ENCODE measurements at places on chromosomes 6 and 20.

DNA sequence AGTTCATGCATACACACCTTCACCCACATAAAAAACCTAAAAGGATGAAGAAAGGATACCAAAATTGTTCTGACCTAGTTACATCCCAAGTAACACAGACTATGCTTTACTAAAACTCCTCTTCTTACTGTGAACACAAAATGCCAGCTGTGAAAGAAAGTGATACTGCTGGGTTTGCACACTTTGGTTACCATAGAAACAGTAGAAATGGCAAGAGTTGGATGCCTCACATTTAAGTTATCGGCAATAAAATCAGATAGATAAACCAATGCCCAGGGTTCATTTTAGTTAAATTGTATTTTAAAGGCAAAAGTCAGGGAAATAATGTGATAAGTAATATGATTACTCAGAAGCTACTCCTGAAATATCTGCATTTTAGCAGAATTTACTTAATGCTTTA, 161.9 kb downstream of the CDK19 start:
- DNase-seq = no peak

- no peak for DNase-seq
These were observed 545.4 kb downstream of the EYS start for GRCh38 chr6:65161661-65162060.

- DNase-seq = no peak
These were observed 55.1 kb upstream of the IL20RA start for GRCh38 chr6:137099689-137100403.

GRCh38 chr20:51265361-51265760, 242.5 kb upstream of the KCNG1 start:
- DNase-seq = no peak

- DNase-seq = no peak
These were observed 75.4 kb upstream of the PBOV1 start for GRCh38 chr6:138293428-138294395.

DNA sequence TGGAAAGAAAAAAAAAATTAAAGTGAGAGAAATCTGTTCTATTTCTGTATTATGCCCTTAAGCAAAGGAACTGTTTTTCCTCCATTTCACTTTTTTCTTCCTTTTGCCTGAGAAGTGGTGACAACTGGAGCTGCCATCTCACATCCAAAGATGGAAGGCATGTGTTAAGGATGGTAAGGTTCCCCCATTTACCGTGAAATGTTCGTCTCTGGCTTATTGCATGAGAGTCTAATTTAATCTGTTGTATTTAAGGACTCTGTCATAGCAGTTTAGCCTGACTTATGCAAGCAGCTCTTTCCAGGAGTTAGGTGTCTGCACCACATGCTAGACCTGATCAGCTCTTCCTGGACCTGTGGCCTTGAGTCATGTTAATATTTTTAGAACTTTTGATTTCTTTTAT, 389.5 kb upstream of the MAP3K7 start:
- DNase-seq = no peak

- no peak for DNase-seq
These were observed 101.4 kb downstream of the BMP2 start for GRCh38 chr20:6868861-6869260.

DNA sequence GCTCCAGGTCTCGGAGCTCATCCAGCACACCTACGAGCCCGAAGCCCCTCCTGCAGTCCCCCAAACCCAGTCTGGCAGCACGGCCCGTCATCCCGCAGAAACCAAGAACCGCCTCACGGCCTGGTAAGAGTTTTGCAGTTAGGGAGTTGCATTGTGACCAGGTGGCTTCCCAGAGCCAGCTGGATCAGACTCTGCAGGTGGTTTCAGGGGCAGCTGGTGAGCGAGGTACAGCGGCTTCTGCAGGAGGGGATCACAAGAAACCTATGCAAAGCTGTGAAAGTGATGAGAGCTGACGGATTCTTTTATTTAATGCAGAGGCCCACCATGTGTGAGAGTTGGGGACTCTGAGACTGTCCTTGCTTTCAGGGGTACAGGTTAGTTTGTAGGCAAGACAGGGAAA, 45.9 kb upstream of the SCGN start:
- DNase-seq = no peak

- no peak for DNase-seq
These were observed 18.5 kb downstream of the PACSIN1 start for GRCh38 chr6:34484391-34484790.

DNA sequence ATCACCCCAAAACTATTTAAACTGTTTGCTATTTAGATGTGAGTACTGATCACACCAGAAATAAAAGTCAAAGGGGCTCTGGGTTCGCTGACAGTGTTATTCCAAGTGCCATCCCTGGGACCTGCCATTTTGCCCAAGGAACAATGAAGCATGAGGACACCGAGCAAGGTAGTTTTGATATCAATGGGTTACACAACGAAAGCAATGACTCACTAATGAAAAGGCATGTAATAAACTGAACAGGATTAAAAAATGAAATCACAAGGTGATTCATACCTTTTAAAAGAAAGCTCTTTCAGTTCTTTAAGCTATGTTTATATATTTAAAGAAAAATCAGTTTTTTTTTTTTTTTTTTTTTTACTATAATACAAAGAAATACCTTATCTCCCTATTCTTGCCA, 102.0 kb downstream of the HS3ST5 start:
- no peak for DNase-seq

GRCh38 chr6:93418408-93419303, 703 bp downstream of the EPHA7 start:
- DNase-seq = no peak

DNA sequence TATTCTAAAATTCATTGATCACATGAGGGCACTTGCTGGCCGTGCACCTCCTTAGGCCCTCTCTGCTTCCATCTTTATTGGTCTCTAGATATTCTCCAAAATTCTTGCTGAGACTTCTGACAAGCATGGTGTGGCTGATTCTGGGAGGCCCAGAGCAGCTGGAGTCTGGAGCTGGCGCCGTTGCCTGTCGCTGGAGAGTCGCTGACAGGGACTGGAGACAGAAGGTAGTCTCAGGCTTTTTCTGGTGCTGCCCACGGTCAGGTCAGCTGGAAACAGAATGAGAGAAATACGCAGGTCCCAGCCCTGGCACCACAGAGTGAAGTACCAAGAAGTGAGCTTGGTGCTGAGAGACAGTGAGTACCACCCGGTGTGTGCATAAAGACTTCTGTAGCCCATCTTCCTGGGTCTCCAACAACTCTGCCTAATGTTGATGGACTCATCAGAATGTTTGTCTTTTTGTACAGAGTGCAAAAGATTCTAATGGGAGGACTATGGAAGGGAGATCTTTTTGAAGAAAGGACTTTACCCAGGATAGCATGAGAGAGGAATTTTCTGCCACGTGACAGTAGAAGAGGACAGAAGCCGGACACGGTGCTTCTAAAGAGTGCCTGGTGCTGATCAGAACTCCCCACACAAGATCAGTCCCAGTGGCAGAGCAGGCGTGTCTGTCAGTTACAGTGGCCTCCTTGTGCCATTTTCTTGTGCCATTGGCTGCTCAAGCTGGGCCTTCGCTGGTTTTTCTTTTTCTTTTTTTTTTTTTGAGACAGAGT, 1.8 kb upstream of the ALDH8A1 start:
- DNase-seq = no peak

- no peak for DNase-seq
These were observed 43.1 kb upstream of the BEND6 start for GRCh38 chr6:56911847-56912246.

Measured in activated T-helper 9 cell treated with anti-CD3 and anti-CD28 coated beads, Interleukin-2, amount 50 U/mL, for 16 hours (primary cell).